ENCODE measurements at places on chromosomes 6 and 20.

DNA sequence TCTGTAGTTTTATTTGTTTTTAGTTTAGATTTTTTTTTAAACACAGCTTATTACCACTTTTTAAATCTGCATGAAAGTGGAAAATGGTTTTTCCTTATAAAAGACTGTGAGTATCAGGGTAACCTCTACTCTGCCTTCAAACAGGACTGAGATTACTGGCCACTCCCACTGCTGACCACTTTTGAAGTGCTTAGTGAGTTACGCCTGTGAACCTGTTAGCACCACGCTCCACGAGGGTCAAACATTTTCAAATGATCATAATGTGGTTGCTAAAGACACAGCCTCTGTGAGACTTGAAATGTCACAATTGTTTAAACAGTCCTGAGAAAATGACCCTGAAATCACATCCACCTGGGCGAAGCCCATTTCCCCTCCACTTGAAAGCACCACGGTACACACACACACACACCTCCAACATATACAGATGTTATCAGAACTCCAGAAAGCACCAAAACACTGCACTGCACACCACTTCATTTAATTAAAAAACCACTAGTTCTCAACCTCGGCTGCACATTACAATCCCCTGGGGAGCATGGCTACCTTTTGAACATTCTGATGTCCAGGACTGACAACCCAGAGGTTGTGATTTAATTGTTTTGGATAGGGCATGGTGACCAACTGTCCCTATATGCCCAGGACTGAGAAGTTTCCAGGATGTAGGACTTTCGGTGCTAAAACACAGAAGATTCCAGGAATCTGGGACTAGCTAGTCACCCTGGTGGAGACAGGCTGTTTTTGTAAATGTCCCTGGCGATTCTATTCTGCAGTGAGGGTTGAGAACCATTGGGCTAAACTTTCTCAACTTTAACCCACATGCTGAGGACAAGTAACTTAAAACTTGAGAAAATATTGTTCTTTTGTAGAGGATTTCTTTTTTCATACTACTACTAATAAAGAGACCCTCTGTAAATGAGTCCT is 176.4 kb upstream of the MYLIP start:
- no peak for DNase-seq

GRCh38 chr20:23235173-23236027 is 115.2 kb upstream of the NXT1 start:
- DNase-seq = no peak

DNA sequence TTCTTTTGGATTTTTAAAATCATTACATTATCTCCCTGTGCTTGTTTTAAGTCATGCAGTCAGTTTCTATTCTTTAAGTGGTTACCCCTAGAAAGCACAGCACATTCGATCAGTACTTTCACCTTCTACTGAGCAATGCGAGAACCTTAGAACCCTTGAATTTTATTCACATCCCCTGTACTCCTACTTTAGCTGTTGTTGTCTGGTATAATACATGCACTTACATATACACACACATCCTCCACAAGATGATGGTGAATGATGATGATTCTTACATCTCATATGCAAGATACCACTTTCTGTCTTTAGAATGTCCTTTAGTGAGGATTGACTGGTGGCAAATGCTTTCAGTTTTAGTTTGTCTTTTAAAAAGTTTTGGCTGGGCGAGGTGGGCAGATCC is 5.7 kb downstream of the CDC40 start:
- DNase-seq = no peak

- DNase-seq = no peak
These were observed 20.8 kb upstream of the MLN start for GRCh38 chr6:33824461-33825154.

GRCh38 chr20:6339176-6339575 is 216.3 kb upstream of the FERMT1 start:
- DNase-seq = no peak

GRCh38 chr20:33859157-33859695 is 48.1 kb downstream of the CHMP4B start:
- DNase-seq = no peak

DNA sequence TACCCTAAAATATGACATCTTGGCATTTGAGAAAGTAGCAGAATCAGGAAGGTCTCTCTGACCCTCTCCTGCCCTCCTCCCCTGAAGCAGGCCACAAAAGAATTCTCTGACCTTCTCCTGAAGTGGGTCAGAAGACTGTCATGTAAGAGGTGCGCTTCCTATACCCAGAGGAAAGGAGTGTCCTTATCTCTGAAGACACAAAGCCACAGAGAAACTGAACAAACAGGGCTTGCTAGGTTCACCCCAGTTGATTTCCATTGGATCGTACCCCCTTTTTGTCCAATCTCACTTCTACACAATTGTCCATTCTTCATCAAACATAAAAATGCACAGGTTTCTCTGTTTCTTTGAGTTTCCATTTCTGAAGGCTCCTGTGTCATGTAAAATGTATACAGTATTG is 272.0 kb upstream of the SOX4 start:
- no peak for DNase-seq

- DNase-seq = no peak
These were observed 266.5 kb upstream of the RIMS1 start for GRCh38 chr6:71619836-71620235.

DNA sequence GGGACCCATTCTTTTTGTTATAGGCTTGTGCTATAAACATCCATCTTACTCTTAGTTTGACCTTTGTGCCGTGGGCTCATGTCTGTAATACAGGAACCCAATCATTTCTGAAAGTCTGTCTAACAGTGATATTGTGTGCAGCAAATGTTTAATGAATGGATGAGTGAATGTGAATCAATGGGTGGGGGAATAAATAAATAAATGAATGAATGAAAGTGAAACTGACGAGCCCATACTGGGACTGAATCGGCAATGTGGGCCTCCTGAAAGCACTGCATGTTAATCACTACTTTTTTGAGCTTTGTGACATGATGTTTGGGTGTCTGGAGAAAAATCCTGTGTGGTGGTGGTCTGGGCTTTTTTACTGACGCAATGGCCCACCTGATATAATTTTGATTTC is 175.0 kb downstream of the GMPR start:
- DNase-seq = no peak

- no peak for DNase-seq
These were observed 5.4 kb downstream of the DSP start for GRCh38 chr6:7546896-7547295.

DNA sequence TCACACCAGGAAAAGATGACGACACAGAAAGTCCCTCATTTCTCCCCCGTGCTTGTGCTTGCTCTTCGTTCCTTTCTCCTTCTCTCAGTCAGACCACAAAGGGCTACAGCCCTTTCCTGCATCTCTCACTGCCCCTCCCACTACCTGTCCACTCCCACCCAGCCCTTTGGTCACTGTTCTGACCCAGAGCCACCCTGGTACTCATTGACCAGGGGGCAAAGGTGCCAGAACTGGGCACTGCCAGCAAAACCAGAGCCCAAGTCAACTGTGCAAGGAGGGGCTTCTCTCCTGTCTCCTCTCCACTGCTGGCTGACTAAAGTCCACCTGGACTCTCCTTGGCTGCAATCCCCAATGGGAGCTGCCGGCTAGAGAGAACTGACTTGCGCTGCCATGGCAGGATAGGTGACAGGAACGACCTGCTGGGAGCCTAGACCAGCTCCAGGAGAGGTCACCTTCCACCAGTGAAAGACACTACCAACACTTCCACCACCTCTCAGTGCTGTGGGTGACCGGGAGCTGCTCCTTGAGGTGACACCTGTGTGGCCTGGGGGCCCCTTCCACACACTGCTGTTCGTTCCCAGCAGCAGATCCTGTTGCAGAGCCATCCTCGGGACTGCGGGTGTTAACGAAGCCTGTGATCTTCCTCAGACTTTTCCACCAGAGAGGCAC is 32.8 kb downstream of the KCNK17 start:
- DNase-seq = no peak

DNA sequence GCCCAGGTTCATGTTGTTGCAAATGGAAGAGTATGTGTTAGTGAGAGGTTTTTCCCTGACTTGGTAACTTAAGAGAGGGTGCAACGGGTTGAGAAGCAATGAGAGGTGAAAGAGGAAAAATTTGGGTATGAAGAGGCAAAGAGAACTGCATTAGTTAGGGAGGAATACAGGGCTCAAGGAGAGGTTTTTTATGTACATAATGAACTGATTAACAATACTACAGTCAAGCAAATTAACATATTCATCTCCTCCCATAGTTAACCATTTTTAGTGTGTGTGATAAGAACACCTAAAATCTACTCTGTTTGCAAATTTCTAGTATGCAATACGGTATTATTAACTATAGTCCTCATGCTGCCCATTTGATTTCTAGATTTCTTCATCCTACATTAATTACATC is 79.5 kb upstream of the HTR1E start:
- no peak for DNase-seq

GRCh38 chr6:163771180-163771579 is 356.7 kb downstream of the QKI start:
- DNase-seq = no peak

DNA sequence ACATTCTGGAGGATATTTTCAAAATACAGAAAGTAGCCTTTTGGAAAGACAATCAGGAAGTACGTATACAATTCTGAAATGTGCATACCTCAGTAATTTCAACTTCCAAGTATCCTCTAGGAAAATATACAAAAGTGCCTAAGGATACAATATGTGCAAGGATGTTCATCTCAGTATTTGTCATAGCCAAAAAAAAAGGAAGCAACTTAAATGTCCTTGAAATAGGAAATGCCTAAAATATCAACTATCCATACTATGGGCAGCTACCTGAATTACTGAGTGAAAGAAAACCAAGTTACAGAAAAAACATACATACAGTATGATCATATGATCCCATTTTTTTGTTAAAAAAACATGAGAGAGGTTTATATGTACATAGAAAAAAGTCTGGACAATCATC is 1.5 kb downstream of the PPIL1 start:
- DNase-seq = no peak

DNA sequence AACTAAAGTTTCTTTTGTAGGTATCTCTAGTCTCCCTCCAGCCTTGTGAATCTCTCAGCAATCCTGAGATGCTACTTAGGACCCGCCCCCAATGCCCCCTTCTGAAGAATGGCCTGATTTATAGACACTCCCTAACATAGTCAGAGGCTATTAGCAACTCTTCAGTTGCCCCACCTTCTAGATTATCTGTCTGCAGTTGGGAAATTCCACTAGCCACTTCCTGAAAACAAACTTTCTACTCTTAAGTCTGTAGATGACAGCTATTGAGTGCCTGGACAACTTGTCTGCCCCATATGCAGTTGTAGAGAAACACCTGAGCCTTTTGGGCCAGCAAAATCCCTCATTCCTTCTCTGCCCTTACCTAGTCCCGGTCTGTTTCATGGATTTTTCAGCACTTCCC is 188.2 kb upstream of the PREP start:
- no peak for DNase-seq
